ENCODE measurements at places on chromosomes 13 and 19.

DNA sequence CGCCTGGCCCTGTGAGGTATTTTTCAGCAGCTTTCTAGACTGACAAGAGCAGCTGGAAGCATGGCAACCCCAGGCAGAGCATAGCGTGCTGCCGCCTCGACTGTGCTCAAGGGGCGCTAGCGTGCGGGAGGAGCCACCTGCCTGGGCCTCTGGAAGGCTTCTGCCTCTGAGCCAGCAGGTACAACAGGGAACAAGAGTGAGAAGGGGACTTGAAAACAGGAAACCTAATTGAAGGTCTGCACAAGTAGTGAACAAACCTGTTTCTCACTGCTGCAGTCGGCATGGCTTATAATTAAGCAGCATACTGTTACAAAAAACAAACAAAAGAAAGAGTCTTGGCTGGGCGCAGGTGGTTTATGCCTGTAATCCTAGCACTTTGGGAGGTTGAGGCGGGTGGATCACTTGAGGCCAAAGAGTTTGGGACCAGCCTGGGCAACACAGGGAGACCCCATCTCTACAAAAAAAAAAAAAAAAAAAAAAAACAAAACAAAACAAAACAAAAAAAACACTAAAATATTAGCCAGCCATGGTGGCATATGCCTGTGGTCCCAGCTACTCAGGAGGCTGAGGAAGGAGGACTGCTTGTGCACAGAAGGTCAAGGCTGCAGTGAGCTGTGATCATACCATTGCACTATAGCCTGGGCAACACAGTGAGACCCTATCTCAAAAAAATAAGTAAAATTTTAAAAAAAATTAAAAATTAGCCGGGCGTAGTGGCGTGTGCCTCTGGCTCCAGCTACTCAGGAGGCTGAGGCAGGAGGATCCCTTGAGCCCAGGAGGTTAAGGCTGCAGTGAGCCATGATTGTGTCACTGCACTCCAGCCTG lies 12.6 kb upstream of the GARRE1 start:
- no peak for DNase-seq

DNA sequence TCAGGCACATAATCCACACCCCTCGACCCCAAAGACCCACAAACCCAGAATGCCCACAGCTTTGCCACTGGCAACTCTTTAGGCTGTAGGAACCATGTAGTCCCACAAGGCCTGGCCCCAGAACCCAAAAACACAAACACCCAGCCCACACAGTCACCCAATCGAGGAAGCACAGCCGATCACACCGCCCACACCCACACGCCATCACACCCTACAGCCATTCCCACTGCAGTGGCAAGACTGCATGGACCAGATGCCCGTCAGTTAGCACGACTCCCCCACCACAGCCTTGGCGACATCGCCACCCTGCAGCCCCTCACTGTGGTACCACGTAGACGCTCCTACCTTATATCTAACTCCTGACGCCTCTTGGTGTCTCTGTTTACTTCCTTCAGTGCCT lies 24.0 kb upstream of the MEIS3 start:
- DNase-seq: no peak

GRCh38 chr19:5445561-5446055 lies 9.6 kb upstream of the ZNRF4 start:
- DNase-seq: no peak

GRCh38 chr13:21075011-21075378 lies 13.6 kb upstream of the LATS2 start:
- DNase-seq: no peak

- DNase-seq: no peak
Observed at GRCh38 chr13:76754414-76754813, 131.8 kb downstream of the KCTD12 start.

- DNase-seq: peak; percentile 17
Observed at GRCh38 chr13:114080739-114081561, 51.5 kb downstream of the RASA3 start.

- no peak for DNase-seq
Observed at GRCh38 chr13:20151612-20152011, 9.2 kb downstream of the GJA3 start.

DNA sequence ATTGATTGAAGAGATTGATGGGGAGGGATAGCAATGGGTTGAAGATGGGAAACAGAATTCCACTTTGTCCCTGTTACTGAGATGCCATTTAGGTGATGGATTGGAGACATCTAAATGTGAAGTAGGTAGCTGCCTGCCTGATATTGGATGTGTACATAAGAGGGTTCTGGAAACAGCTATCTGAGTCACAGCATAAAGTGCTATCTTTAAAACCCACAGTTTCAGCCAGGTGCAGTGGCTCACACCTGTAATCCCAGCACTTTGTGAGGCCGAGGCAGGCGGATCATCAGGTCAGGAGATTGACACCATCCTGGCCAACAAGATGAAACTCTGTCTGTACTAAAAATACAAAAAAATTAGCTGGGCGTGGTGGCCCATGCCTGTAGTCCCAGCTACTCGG lies 72.6 kb downstream of the DNAJC3 start:
- DNase-seq: no peak

DNA sequence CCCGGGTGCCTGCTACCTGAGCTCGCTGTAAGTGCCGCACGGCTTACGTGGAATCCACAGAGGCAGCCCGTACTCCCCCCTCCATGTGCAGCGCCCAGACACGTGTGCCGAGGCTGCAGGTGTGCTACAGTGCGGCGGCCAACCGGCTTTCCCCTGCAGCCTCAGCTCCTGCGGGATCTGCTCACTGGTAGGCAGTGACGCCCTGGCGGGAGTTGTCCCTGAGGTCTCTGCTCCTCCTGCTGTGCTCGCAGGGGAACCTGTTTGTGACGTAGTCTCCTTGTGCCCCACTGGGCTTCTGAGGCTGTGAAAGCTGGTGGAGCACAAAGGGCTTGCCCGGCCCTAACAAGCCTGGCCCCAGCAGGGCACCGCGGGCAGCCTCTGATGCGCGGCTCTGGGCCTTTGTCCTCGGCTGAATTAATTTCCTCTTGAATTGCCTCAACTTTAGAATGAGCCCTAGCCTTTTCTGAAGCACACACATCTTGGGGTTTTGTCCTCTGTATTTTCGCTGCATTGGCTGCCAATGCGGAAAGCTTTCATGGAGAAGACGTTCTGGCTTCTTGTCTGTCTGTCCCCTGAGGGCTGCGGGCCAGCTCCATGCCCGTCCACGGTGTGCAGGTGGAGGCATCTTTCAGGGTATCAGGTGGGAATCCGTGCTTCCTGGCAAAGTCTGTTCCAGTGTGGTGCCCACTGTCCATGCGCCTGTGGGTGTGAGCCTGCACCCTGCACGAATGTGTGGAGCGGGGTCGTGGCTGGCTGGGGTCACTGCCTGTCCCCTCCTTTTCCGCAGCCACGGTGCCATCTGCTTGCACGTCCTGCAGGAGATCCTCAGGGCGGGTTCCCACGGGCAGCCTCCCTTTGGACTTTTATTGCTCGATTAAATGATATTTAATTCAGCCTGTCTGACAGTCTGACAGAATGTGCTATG lies 77.3 kb upstream of the MCF2L start:
- no peak for DNase-seq

DNA sequence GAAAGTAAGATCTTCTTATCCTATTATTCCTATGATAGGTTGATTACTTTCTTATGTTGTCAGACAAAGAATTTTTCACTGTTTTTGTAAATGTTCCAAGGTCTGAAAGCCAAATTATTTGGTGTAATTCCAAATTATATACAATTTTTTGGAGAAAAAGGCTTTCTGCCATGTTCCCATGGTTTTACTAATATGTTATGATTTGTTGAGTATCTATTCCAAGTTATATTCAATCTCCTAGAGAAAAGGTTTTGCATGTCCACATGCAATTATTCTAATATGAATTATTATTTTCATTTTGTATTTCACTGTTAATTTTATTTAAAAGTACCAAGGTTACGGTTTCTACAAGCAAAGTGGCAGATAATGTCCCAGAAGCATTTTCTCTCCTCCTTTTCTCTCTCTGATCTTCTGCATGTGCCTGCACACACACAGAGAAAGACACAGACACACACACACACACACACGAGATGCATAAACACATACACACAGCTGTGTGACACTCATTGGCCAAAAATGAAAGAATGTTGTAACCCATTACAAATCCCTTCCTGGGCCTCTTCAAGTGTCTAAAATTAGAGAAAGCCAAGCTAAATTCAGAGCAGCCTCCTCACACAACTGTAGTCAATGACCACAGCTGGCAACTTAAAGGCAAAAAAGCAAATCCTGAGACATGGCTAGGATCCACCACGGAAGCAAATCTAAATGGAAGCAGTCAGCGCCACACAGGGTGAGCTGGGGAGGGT lies 621.0 kb downstream of the EFNB2 start:
- no peak for DNase-seq

DNA sequence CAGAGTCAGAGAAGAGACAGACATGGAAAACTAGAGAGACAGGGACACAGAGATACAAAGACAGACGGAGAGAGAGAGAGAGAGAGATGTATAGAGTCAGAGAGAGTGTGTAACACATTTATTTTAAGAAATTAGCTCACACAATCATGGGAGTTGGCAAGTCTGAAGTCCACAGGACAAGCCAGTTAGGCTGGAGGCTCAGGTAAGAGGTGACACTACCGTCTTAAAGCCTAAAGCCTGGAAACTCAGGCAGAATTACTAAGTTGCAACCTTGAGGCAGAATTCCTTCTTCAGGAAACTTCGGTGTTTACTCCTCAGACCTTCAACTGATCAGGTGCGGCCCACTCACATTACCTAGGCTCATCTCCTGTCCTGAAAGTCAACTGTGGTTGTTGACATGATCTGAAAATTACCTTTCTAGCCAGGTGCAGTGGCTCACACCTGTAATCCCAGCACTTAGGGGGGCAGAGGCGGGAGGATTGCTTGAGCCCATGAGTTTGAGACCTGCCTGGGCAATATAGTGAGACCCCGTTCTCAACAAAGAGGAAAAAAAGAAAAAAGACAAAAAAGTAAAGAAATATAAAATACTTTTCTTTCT lies 2.8 kb upstream of the TNFSF14 start:
- DNase-seq: no peak

- DNase-seq: no peak
Observed at GRCh38 chr13:25683662-25684370, 312.0 kb downstream of the ATP8A2 start.

DNA sequence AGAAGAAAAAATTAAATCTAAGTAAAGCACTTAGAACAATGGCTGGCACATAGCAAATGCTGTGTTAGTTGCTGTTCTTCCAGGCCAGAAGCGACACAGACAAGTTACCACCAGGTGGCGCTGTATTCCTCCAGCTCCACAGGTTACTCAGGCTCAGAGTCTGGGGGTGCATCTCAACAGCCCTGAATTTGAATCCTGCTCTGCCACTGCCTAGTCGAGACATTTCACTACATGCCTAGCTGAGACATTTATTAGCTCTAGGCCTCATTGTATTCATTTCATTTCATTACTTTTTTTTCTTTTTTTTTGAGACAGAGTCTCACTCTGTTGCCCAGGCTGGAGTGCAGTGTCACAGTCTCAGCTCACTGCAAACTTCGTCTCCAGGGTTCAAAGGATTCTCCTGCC lies 16.4 kb upstream of the CYP2B6 start:
- DNase-seq: peak; percentile 71

DNA sequence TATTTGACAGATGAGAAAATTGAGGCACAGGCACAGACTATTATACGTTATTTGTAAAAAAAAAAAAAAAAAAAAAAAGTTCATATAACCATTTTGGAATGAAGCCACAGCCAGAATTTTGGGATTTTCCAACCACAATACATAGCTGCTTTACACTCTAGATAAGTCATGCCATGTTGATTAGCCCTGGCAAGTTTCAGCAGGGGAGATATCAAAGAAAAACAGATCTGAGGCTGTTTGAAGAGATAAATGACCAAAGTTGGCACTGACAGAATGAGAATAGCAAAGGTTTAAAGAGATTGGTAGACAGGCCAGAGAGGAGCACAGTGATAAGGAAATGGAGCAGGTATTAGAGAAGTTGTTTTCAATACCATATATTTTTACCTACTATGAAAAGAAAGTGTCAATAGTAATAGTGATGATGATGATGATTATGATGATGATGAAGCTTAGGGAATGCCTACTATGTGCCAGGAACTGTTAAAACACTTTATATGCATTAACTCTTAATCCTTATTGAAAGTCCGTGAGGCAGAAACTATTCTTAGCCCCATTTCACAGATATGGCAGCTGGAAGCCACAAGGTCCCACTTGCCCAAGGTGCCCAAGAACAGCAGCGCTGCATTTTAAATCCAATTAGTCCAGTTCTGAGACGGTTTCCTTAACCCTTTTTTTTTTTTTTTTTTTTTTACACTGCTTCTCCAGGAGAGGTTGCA lies 105.5 kb downstream of the MBNL2 start:
- no peak for DNase-seq

DNA sequence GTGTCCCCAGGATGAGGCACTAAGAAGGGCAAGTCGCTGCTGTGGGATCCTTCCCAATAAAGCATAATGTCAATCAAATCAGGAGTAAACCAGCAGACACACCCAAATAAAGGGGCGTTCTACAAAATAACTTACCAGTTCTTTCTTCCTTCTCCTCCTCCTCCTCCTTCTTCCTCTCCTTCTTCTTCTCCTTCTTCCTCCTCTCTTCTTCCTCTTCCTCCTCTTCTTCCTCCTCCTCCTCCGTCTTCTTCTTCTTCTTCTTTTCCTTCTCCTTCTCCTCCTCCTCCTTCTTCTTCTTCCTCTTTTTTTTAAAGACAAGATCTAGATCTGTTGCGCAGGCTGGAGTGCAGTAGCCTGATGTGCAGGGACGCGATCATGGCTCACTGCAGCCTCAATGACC lies 225.8 kb downstream of the UQCRFS1 start:
- DNase-seq: no peak

DNA sequence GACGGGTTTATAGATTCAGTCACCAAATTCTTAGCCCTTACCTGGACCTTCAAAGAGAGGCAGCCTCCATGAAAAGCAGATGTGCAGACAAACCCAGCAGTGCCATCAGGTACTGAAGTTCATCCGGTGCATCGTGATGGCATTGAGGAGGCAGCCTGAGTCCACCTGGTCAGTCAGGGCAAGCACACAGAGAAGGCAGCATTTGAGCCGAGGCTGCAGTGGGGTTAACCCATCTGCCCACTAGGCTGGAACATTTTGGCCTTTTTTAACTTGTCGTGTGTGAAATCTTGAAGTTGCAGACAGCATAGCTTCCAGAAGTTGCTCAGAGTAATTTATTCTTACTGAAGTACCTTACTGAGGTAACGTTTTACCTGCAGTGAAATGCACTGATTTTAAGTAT lies 4.9 kb downstream of the LMO7 start:
- DNase-seq: no peak

DNA sequence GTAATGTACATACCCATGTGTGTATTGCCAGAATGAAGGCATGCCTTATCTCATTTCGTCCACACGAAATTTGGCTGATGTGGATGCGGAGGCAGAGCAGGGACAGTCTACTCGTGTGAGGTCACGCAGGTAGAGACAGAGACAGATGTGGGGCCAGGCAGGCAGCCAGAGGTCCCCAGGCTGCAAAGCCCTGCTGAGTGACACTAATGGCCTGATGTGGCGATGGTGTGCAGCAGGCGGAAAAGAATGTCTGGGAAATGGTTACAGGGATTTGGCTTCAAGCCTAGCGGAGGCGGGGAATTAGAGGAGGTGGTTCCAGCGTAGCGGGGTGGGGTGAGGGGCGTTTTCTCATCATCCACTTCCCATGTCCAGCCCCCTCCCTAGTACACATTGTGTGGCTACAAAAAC lies 4.2 kb upstream of the IZUMO2 start:
- no peak for DNase-seq

GRCh38 chr13:109730812-109731335 lies 55.5 kb downstream of the IRS2 start:
- DNase-seq: no peak

All from ovary (tissue), 10 donors.